ENCODE measurements at places on chromosomes 11 and 22. TPM values are rescaled to one million over a fixed set of nuclear protein-coding genes. Genes with fewer than 3 reads are reported as not detected.

DNA sequence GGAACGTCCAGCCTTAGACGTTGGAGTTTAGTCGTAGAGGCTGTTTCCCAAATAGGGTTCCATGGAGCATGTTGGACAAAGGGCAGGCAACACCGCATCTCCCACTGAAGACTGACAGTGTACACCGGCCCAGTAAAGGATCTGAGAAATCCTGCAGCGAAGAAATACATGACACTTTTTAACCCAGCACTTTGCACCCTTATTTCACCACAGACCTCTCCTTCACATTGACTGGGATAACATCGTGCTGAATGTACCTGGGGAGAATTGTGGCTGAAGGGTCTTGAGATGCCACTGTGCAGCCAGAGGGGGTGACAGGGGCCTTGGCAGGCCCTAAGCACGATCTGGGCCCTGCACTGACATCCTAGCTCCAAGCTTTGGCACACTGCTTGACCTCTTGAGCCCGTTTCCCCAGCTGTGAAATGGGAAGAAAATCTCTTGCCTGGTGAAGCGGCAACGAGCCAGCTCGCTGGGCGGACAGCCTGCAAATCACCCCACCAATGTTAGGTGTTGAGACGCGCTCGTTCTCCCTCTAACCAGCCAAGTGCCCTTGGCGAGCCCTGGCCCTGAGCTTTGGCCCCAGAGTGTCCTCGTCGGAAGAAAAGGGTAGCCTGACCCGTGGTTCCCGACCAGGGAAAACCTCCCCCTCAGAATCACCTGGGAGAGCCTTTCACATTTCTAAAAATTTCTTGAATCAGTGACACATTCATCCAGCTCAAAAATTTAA is 13.4 kb downstream of the CD5 start:
- H3K4me3 ChIP-seq = no peak overlapping the region
- DNase-seq = no peak
- H3K27ac ChIP-seq = no peak overlapping the region
- H3K27me3 ChIP-seq = no peaks in the 10 kb centered on the region
- no peaks in the 10 kb centered on the region for H3K36me3 ChIP-seq
- no peaks in the 10 kb centered on the region for H3K4me1 ChIP-seq

GRCh38 chr11:69642549-69642912 is 1.6 kb downstream of the CCND1 start:
- peak; percentile 26 for DNase-seq
- H3K36me3 ChIP-seq = peaks cover 27% of the 10 kb centered on the region
- H3K4me3 ChIP-seq = peak overlapping the region; percentile 89
- H3K4me1 ChIP-seq = no peaks in the 10 kb centered on the region
- no peak overlapping the region for H3K27ac ChIP-seq

DNA sequence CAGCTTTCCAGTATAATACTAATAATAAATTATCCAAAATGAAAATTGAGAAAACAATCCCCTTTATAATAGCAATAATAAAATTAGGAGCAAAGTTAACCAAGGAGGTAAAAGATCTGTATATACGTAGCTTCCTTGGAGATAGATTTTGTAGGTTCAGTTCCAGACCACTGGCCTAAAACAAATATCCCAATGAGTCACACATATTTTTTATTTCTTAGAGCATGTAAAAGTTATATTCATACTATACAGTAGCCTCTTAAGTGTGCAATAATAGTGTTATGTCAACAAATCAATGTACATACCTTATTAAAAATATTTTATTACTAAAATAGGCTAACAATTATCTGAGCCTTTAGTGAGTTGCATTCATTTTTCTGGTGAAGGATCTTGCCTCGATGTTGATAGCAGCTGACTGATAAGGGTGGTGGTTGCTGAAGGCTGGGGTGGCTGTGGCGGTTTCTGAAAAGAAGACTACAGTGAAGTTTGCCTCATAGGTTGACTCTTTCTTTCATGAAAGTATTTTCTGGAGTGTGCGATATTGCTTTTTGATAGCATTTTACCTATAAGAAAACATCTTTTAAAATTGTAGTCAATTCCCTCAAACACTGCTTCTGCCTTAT is 178.5 kb downstream of the ARHGAP42 start:
- peaks cover 2% of the 10 kb centered on the region for H3K36me3 ChIP-seq
- H3K27ac ChIP-seq = no peak overlapping the region
- no peaks in the 10 kb centered on the region for H3K27me3 ChIP-seq
- no peak overlapping the region for H3K4me3 ChIP-seq

DNA sequence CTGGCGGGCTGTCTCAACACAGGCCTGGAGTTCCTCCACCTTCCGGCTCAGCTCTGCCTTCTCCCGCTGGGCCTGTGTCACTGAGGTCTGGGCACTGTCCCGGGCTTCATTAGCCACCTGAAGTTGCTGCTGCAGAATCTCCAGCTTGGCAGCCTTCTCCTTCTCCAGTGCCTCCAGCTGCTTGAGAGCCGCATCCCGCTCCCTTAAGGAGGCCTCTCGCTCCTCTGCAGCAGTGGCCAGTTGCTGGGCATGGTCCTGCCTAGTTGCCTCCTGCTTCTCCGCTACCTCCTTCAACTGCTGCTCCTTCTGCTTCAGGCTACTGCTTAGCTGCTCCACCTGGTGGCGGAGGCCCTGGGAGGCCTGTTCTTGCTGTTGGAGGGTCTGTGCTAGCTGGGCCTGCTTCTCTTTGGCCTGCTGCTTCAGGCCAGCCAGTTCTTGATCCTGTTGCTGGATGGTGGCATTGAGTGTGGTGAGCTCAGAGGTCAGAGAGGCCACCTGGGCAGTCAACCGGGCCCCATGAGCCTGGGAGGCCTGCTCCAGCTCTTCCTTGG is 16.9 kb downstream of the IL18BP start:
- no peaks in the 10 kb centered on the region for H3K27me3 ChIP-seq
- no peak overlapping the region for H3K27ac ChIP-seq
- DNase-seq = peak; percentile 63
- H3K4me1 ChIP-seq = no peaks in the 10 kb centered on the region
- peaks cover 95% of the 10 kb centered on the region for H3K36me3 ChIP-seq
- peak overlapping the region; percentile 32 for H3K4me3 ChIP-seq

TRPM5 gene
- not detected for total RNA-seq

OR4A16 gene
- total RNA-seq = not detected

TRPC6 gene
- total RNA-seq = 12.5 TPM
